ENCODE measurements at places on chromosomes 1 and 21. TPM values are rescaled to one million over a fixed set of nuclear protein-coding genes. Genes with fewer than 3 reads are reported as not detected.

Gene SH2D1B
- total RNA-seq: not detected

DNA sequence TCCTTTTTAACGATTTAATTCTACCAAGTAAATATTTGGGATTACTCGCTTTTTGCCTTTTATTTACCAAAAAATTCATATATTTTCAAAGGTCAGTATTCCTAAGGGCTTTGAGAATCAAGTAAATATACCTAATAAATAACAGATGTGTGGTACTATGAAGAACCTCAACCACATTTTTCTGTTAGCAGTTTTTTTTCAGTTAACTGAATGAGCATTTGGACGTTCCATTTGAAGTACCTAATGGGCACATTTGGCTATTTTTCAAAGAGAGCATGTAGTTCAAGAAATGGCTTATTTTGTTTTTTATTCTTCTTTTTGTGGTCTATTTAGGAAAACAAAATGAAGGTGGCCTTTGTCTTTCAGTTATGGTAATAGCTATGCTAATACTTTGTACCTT lies 253.0 kb downstream of the GPR52 start:
- DNase-seq: no peak

- no peak for DNase-seq
Observed at GRCh38 chr1:110465038-110465813, 14.3 kb downstream of the PROK1 start.

Gene WDR64
- not detected for total RNA-seq

DNA sequence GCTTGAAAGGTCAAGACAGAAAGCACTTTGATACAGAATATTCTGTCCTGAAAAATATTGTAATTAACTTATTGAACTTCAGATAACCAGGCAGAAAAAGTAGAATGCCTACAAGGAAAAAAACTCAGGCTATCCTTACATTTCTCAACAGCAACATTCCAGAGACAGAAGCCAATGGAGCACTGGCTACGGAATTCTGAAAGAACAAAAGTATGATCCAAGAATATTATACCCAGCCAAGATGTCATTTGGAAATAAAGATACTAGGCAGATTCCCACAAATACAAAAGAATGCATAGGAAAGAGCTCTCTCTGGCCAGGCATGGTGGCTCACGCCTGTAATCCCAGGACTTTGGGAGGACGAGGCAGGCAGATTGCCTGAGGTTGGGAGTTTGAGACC lies 5.8 kb upstream of the PPT1 start:
- DNase-seq: no peak

DNA sequence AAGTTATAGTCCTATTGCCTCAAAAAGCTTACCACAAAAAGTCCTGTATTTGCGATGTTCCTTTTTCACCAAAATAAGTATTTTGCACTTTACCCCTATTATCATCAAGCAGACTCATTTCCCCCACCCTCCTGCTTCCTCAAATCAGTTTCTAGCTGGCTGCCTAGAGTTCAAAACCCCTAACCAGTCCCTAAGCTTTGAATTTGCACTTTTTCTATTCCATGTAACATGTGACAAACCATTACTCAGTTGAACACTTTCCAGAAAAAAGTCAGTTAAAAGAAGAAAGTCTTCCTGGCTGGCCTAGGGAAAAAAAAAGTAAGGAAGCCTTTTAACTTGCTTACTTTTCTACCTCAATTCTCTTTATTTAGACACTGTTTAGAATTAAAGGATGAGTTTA lies 8.2 kb downstream of the CEP170 start:
- no peak for DNase-seq

DNA sequence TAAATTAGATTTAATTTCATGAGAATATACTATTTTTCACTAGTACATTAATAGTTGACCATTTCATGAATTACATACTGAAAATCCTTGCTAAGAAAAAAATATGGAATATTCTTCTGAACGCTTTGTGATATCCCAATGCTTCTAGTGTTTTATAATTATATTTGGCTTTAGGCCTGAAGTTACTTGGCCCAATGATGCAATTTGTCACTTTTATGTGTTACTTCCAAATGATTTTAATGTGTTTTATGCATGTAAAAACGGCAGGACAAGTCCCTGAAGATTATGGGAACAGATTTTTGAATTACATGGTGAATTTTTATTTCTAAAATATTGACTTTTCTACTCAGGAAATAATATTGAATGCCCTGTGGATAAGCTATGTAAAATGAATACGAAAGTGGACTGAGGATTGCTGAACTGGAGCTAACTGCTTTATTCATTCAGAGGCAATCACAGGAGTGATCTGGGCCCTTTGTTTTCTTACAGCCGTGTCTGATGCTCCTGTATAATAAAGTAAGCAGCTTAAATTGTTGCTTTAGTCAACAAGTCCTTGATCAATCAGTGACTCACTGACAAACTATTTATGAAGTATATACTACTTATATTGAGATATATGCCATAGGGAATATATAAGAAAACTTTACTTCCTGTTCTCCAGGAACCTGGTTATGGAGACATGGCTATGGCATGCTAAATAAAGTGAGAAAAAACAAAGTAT lies 543.0 kb upstream of the RGS18 start:
- DNase-seq: no peak

Gene EPHA8
- not detected for total RNA-seq

Gene SLC9C2
- total RNA-seq: not detected

DNA sequence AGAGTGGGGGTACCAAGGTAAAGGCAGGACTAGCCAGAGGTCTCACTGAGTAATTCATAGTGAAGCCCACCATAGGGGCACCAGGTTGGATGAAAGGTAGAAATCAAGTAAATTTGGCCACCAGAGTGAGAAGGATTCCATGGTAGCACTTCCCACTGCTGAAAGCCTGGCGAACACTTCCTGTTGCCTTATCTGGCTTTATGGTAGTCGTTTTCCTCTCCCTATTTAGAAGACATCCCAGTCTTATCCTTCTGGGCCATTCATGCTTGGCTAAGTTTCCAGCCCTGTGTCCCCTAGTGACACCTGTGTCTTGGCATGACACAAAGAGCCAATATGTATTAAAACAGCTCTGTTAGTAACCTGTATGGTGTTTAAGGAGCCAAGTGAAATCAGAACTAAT lies 74.3 kb upstream of the SIPA1L2 start:
- no peak for DNase-seq
